ENCODE measurements at places on chromosomes 4 and X.

DNA sequence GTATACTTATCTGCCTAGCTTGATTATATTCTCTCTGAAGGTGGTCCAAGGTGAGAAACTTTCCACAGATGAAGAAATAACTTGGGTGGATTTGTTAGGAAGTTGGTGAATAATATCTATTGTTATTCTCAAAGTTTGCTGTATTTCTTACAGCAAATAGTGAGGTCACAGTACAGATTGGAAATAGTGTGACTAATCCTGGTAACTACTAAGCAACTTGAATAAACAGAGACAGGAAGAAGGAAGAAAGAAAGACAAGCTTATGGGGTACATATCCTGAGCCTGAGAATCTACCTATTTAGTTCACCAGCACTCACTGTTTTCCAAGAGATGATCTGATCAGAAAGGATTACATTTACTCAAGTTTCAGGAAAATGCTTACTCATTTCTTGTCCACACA is 1416.1 kb downstream of the RPA4 start:
- DNase-seq = no peak

DNA sequence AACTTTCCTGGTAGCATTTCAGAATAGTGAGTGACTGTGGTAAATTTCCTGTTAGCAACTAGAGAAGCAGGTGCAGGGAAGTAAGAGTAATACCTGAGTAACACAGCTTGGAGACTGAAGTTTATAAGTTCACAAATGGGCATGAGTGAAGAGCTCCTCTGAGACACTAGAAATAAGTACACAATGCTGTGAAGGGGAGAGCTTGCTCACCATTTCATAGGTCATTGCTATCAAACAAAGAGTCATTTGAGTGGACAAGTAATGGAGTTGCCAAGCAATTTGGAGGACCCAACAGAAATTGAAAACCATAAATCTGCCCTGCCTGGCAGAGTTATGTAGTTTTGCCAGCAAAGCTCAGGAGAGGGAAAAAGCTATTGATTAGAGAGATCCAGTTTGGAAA is 523.6 kb downstream of the TRAM1L1 start:
- DNase-seq = no peak

DNA sequence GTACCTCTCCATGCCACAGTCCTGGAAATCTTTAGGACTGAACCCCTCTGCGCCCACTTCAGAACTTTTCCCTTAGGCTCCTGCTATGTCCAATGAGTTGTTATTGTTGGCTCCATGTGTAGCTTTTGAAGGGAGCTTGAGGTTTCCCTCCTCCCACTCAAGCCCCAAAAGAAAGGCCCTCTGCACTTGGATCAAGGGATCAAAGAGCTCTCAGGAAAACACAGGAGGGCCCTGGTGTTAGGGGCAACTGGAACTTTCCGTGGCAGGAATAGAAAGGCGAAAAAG is 135.0 kb downstream of the RASL11B start:
- DNase-seq = no peak

GRCh38 chr4:145034727-145035211 is 63.2 kb downstream of the ANAPC10 start:
- no peak for DNase-seq

DNA sequence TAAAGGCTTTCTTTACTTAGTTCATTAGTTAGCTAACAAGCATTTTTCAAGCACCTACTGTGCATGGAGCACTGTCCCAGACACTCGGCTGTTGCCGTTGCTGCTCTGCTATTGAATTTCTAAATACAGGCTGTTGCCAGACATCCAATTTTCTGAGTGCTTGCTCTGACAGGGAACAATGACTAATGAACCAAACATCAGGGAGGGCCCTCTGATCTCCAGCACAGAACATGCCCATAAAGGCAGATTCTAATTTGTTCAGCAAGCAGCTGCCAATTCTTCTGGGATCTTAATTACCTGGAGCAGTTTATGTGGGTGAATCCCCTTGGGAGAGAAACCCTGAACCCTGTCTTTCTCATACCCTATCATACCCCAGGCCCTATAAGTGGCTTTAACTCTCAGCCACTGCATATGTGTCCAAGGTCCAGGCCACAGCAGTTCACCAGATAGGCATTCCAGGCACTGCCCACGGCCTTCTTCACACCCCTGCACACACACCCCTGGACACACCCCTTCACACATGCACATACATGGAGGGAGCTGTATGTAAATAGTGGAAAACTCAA is 27.9 kb downstream of the TSC22D3 start:
- no peak for DNase-seq

GRCh38 chr4:189162073-189162789 is 778.4 kb upstream of the FRG1 start:
- no peak for DNase-seq

GRCh38 chrX:83934220-83934619 is 73.3 kb downstream of the CYLC1 start:
- DNase-seq = no peak

DNA sequence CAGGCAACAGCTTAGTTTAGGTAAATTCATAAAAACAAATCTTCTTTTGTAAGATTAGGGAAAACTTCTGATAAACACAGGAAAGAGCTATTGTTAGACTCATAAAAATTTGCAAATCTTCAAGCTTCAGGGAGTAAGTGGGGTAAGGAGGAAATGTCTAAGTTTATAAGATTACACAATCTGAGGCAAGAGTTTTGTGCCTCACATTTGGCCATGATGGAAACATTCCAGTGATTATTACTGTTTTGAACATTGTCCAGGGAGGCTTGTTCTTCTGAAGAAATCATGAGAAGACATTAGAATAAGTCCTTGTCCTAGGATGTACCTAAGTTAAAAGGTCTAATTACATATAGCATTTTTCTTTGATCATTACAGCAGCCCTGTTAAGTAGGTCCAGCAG is 72.8 kb downstream of the MAOB start:
- no peak for DNase-seq

- no peak for DNase-seq
These were observed 46.3 kb downstream of the ARHGEF9 start for GRCh38 chrX:63738696-63739095.

DNA sequence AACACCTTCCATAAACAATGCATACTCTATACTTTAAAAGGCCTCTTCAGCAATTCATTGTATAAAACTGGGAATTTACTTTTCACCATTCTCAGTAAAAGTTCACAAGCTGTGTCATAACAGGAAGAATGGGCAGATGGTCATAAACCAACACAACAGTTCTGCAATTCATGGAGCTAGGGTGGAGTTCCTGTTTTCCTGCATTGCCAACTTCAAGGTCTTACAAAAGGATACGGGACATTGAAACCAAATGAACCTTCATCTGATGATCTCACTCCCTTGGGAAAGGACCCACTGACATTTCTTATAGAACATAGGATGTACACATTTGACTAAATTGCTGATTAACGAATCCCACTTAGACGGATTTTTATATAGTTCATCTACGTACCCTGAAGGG is 4.1 kb downstream of the KDR start:
- no peak for DNase-seq

All from activated CD8-positive, alpha-beta memory T cell treated with anti-CD3 and anti-CD28 coated beads for 4 hours (primary cell).